ENCODE measurements at places on chromosomes 12 and 14.

DNA sequence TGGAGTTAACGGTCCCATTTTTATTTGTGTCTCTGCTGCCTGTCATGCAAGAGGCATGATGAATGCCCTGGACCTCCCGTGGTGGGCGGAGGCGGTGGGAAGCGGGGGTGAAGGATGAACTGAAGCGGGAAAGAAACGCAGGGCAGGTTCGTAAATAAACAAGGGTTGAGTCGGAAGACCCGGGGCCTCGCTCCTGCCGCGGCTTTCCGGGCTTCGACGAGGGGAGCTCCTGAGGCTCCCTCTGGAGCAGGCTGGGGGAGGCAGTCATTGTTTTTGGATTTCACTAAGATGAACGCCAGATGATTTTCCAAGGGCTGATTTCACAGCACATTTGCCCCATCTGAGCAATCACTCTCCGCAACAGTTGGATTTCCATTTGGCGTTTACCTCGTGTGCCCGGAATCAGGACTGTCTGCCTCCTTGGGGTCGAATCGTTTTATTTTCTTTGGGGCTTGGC, 130.2 kb downstream of the SLC38A6 start:
- H3K4me3 ChIP-seq, result no peak overlapping the region
- H3K4me1 ChIP-seq, result peaks cover 6% of the 10 kb centered on the region
- H3K27ac ChIP-seq, result no peak overlapping the region
- DNase-seq, result no peak
- peaks cover 2% of the 10 kb centered on the region for H3K36me3 ChIP-seq

GRCh38 chr12:118033902-118034301, 17.4 kb downstream of the RFC5 start:
- no peak overlapping the region for H3K4me3 ChIP-seq
- no peak for DNase-seq
- peak overlapping the region; percentile 99 for H3K27ac ChIP-seq
- H3K27me3 ChIP-seq, result no peaks in the 10 kb centered on the region
- peaks cover 74% of the 10 kb centered on the region for H3K36me3 ChIP-seq

DNA sequence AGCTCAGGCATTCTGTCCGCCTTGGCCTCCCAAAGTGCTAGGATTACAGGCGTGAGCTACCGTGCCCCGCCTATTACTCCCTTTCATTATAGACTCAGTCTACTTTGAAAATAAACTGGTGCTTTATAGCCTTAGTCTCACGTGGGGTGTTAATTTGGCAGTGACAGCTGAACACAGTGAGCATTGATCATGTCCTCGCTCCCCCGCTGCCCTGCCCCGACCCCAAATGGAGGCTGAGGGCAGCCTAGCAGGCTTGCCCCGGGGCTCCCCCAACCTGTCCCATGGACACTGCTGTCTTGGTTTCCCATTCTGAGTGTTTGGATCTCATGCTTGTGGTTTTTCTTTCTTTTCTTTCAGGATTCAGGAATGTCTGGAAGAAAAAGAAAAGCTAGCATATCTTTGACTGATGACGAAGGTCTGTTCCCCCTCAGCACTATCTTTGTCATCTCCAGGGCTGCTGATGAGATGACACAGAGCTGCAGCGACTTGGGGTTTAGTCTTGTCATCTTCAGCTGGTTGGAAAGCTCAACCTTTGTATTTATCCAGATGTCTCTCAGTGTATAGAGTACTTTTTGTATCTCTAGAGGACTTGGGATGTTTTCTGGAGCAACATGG, 42.2 kb downstream of the EP400 start:
- H3K27ac ChIP-seq, result no peak overlapping the region
- H3K4me3 ChIP-seq, result no peak overlapping the region
- peaks cover 53% of the 10 kb centered on the region for H3K36me3 ChIP-seq
- DNase-seq, result no peak
- no peaks in the 10 kb centered on the region for H3K4me1 ChIP-seq

DNA sequence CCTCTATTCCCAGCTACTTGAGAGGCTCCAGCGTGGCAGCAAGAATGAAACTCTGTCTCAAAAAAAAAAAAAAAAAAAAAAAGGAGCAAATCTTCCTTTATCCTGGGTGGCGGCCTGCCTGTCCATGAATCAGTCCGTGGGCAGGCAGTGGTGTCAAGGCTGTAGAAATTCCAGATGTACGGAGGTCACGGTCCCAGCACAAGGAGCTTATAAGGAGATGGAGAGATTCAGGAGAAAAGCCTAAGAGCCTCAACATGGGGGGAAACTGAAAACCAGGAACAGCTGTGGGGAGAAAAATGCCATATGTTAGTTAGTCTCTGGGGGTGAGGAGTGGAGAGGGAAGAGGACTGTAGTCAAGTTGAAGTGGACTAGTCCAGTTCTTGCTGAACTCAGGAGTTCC, 130.5 kb upstream of the CRY1 start:
- peaks cover 27% of the 10 kb centered on the region for H3K27me3 ChIP-seq
- H3K27ac ChIP-seq, result no peak overlapping the region
- H3K4me3 ChIP-seq, result no peak overlapping the region

DNA sequence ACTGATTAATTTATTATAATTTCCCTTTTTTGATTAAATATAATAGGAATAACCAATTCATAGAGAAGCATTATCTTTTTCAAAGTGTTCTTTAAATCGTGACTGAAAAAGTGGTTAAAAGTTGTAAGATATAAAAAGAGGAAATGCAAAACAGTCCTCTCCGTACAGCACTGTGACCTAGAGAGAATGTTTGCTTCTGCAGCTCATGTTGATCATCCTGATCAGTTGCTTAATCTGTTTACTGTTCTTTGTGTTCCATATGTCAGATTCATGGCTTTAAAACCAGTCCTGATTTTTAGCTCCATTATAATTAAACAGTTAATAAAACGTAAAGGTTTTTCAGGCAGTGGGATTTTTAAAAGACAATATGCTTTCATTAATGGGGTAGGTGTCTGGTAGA, 4.7 kb downstream of the TTC8 start:
- H3K4me1 ChIP-seq, result peaks cover 8% of the 10 kb centered on the region
- no peak overlapping the region for H3K27ac ChIP-seq
- H3K36me3 ChIP-seq, result no peaks in the 10 kb centered on the region

DNA sequence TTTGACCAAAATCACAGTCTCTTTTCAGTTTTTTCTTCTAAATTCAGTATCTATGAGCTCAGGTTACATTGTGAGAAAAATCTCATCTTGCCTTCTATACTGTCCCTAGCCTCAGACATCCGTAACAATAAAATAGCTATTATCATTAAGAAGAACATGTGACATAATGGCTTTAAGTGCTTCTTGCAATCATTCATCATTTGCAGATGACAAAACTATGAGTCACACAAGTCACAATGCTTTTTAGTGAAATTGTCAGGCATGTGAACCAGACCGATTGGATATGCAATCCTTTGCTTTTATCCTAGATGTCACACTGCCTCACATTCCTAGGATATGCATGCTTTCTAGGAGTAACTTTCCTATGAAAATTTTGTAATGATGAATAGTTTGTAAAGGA, 313.1 kb downstream of the SLC6A15 start:
- H3K36me3 ChIP-seq, result no peaks in the 10 kb centered on the region
- H3K27ac ChIP-seq, result no peak overlapping the region
- no peaks in the 10 kb centered on the region for H3K4me1 ChIP-seq
- DNase-seq, result no peak
- no peak overlapping the region for H3K4me3 ChIP-seq

GRCh38 chr12:129901254-129901653, 2.6 kb downstream of the TMEM132D start:
- no peak overlapping the region for H3K4me3 ChIP-seq
- H3K36me3 ChIP-seq, result no peaks in the 10 kb centered on the region
- H3K27me3 ChIP-seq, result peaks cover 19% of the 10 kb centered on the region
- H3K27ac ChIP-seq, result no peak overlapping the region
- DNase-seq, result no peak
- no peaks in the 10 kb centered on the region for H3K4me1 ChIP-seq

GRCh38 chr14:32077081-32078022, at the start of gene ARHGAP5:
TSS of gene ARHGAP5 (plus strand) at chr14:32077304. CDS start at chr14:32090670, 13,366 bp downstream.
- H3K4me1 ChIP-seq, result peaks cover 42% of the 10 kb centered on the region
- peaks cover 25% of the 10 kb centered on the region for H3K27me3 ChIP-seq
- H3K4me3 ChIP-seq, result peak within 1 kb of the TSS; percentile 96
- peak; percentile 30 for DNase-seq
- peak within 1 kb of the TSS; percentile 96 for H3K27ac ChIP-seq

- no peak overlapping the region for H3K4me3 ChIP-seq
- DNase-seq, result no peak
- no peaks in the 10 kb centered on the region for H3K4me1 ChIP-seq
- H3K27ac ChIP-seq, result no peak overlapping the region
- H3K36me3 ChIP-seq, result peaks cover 2% of the 10 kb centered on the region
- no peaks in the 10 kb centered on the region for H3K27me3 ChIP-seq
Measured at GRCh38 chr12:9405886-9406563, 197.8 kb upstream of the PZP start.

- no peak overlapping the region for H3K27ac ChIP-seq
- H3K27me3 ChIP-seq, result peaks cover 28% of the 10 kb centered on the region
- peak; percentile 29 for DNase-seq
- no peaks in the 10 kb centered on the region for H3K36me3 ChIP-seq
- peaks cover 16% of the 10 kb centered on the region for H3K4me1 ChIP-seq
Measured at GRCh38 chr14:88168498-88169165, 154.4 kb downstream of the KCNK10 start.

DNA sequence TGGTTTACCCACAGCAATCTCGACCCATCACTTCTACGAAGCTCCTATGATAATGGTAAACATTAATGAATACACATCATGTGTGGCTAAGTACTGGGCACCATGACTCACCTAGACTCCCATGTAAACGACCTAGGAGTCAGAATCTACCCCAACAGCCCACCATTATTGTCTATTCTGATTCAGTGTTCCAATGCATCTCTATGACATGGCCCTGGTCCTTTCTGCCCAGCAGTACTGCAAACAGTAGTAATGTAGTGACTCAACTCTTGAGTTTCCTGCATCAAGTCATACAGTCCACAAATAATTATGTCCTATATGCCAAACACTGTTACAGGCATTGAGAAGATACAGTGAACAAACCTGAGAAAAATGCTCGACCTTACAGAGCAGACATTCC, 14.6 kb downstream of the GTF2A1 start:
- H3K27me3 ChIP-seq, result no peaks in the 10 kb centered on the region
- H3K4me1 ChIP-seq, result peaks cover 31% of the 10 kb centered on the region
- peaks cover 52% of the 10 kb centered on the region for H3K36me3 ChIP-seq
- no peak overlapping the region for H3K4me3 ChIP-seq
- peak overlapping the region; percentile 48 for H3K27ac ChIP-seq
- no peak for DNase-seq

GRCh38 chr12:97082029-97082428, 175.0 kb downstream of the NEDD1 start:
- H3K27me3 ChIP-seq, result no peaks in the 10 kb centered on the region
- H3K27ac ChIP-seq, result no peak overlapping the region
- no peaks in the 10 kb centered on the region for H3K36me3 ChIP-seq

DNA sequence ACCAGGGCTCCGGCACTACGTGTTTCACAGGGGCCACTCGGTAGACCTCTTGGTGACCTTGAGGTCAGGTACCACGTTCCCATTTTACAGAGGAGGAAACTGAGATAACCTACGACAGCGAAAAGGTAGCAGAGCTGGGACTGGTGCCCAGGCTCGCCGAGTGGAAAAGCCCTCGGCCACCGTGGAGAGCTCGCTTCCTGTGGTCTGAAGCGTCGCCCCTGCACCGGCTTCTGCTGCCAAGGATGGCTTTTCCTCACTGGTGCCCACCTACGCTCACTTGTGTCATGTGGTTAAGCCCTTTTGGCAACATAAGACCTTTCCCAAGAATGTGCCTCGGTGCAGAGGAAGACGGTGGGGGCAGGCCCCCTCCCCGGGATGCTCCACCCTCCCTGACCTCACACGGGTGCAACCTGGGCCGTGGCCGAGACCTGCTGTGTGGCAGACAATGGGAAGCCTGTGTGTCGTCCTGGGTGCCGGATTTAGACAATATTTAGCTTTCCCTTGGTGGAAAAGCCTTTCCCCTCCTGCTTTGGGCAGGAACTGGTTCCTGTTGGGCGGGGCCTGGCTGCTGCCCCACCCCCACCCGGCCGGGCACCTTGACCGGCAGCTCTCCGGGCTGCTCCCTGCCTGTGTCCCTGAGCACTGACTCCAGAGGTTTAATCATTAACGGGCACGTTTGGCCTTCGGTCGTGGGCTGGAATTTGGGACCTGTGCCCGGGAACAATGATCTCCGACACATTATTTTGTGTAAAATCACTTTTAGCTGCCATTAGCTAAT, 32.4 kb upstream of the PPP1R13B start:
- peak overlapping the region; percentile 51 for H3K4me3 ChIP-seq
- no peak overlapping the region for H3K27ac ChIP-seq
- no peaks in the 10 kb centered on the region for H3K36me3 ChIP-seq
- H3K27me3 ChIP-seq, result peaks cover 2% of the 10 kb centered on the region
- DNase-seq, result no peak
- H3K4me1 ChIP-seq, result peaks cover 5% of the 10 kb centered on the region

DNA sequence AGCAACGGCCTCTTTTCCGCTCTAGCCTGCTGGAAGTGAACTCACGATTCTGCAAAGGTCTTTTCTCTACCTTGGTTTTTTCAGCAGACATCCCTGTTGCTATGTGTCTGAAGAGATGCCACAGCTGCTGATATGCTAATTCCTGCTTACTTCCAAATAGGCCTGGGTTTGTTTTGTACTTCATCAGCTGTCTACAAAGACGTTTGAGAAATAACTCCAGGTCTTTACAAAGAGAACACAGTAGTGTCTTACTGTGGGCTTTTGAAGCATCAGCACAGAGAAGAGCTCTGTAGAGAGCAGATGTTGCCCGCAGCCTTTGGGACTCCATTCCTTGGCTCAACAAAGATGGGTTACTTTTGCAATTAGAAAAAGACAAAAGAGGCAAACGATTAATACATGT, 1366.5 kb downstream of the AACS start:
- H3K36me3 ChIP-seq, result no peaks in the 10 kb centered on the region
- H3K27ac ChIP-seq, result no peak overlapping the region
- H3K4me3 ChIP-seq, result no peak overlapping the region
- H3K4me1 ChIP-seq, result no peaks in the 10 kb centered on the region

GRCh38 chr12:112900298-112901145, 6.2 kb upstream of the OAS1 start:
- peaks cover 2% of the 10 kb centered on the region for H3K36me3 ChIP-seq
- no peak overlapping the region for H3K27ac ChIP-seq
- H3K4me3 ChIP-seq, result no peak overlapping the region
- H3K4me1 ChIP-seq, result peaks cover 44% of the 10 kb centered on the region
- H3K27me3 ChIP-seq, result peaks cover 8% of the 10 kb centered on the region
- DNase-seq, result peak; percentile 37
